ENCODE measurements at places on chromosomes 13 and 19.
A peak's percentile ranks its signal among the peaks of the same experiment; 100 is the strongest.

- DNase-seq, result no peak
Measured at GRCh38 chr13:97659602-97660001, 225.6 kb downstream of the RAP2A start.

GRCh38 chr19:4229179-4229931, at the start of gene EBI3:
TSS of gene EBI3 (plus strand) at chr19:4229523. CDS start at chr19:4229551, 28 bp downstream.
- peak; percentile 21 for DNase-seq

DNA sequence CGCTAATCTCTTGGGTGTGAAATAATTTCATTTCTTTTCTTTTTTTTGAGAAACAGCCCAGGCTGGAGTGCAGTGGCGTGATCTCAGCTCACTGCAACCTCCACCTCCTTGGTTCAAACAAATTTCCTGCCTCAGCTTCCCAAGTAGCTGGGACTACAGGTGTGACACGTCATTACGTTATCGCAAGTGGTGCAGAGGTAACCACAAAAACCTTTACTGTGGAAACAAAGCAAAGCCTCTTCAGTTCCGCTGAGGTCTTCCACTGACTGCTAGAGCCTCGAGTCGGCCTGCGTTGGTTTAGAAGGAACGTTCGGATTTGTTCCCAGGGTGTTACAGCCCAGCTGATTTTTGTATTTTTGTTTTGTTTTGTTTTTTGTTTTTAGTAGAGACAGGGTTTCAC, 2.0 kb upstream of the ZNF784 start:
- DNase-seq, result no peak

GRCh38 chr13:75725736-75726135, 89.6 kb downstream of the LMO7 start:
- DNase-seq, result peak; percentile 20

DNA sequence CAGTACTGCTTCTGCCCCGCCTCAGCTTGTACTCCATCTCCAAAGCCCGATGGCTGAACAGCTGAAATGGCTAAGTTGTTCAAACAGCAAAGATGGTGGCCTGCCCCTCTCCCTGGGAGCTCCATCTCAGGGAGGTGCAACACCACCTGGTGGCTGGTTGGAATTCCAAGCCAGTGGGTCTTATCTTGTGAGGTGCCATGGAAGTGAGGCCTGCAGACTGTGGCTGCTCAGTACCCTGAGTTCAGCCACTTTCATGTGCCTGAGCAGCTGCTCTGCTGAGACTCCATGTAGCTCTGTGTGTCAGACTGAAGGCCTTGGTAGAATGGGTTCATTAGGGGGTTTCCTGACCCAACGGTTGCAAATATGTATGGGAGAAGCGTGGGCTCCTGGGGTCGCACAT, 67.3 kb upstream of the SPRY2 start:
- DNase-seq, result peak; percentile 34

DNA sequence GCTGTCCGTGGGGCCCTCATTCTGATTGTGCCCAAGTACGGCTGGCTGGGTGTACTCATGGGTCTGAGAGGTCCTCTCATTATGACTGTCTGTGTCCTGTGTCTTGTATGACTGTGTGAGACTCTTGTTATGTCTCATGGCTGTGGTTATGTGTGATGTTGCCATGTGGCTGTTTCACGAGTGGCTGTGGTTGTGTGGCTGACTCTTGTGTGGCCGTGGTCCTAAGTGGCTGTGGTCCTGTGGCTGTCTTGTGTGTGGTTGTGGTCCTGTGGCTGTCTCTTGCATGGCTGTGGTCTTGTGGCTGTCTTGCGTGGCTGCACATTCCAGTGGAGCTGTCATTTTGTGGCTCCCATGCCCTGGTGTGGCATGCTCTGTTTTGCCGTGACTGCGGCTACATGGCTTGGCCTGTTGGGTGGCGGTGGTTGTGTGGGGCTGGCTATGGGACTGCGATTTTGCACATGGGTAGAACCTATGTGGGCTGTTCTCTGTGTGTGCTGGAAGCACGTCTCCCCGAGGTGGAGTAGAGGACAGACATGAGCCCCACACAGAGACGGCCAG, 2.5 kb downstream of the LYL1 start:
- no peak for DNase-seq

- DNase-seq, result peak; percentile 61
Measured at GRCh38 chr19:48393559-48394330, at the start of gene GRIN2D. TSS of gene GRIN2D (plus strand) at chr19:48393668. CDS start at chr19:48398393, 4,725 bp downstream.

DNA sequence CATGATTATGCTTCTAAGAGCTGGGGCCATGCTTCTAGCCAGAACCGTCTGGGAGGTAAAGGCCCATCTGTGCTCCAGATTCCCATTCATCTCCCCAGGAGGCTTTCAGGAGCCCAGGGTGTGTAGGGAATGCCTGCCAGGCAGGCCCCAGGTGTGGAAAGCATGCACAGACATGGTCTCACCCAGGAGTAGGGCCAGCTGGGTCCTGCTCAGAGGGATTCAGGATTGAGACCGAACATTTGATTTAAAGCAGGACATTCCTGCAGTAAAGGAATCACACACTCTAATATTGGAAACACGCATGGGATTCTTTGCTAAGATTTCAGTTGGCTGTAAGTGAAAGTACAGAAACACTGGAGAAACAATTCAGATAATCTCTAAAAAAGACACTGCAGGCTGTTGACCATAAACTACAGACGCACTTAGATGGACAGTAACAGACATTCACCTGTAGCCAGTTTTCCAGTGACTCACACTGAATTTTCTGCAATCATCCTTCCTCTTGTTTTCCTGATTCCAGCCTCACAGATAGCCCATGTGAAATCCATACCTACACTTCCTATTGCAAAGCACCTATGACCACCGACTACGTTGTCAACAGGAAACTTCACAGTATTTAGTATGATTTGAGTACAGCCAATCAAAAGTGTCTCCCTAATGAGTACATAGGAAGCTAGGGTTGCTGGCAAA, 257.8 kb downstream of the TBC1D4 start:
- DNase-seq, result no peak

DNA sequence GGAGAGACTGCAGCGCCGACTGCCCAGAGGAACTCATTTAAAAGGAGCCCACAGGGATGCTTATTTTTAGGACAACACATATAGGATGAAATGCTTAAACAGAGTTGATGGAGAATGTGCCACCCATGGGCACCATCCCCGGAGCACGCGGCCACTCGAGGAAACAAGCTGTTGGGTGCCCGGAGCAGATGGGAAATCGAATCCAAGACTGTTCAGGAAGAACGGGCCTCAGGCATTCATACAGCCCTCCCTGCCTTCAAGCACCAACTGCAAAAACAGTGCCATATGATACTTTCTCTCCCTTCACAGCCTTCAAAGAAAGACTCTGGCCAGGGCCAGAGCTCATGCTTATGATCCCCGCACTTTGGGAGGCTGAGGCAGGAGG, 40.2 kb downstream of the RAB20 start:
- DNase-seq, result no peak

DNA sequence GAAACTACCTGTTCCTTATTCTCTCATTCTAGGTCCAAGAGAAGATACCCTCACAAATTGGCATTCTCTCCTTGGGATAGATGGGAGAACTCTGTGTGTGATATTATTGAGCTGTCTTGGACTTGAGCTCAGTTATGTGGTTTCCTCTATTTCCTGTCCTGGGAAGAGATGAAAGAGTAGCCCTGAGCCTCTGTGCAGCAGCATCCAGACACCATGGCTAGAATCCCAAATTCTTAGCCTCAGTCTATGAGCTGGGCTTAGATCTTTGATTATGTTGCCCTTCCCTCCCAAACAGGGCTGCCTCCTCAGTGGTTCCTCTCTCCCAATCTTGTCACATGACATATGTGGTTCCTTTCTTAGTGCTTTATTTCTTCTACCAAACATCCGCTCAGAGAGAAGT, 290.7 kb downstream of the SPRY2 start:
- DNase-seq, result no peak

- no peak for DNase-seq
Measured at GRCh38 chr13:47334173-47334572, 437.3 kb upstream of the HTR2A start.

DNA sequence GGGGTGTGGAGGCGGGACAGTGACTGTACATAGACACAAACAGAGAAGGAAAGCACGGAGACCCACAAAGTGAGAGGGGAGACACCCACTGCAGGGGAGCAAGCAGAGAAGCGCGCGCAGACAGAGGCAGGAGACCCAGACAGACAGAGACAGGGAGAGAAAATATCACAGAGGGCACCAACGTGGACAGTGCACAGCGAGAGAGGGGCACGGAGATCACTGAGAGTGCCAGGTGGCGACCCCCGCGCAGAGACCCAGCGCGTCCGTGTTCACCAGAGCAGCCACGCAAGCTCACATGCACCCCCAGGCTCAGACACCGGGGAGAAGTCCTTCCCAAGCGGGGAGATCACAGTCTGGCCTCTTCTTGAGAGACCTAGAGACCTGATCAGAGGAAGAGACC, 1.4 kb upstream of the CACNG7 start:
- DNase-seq, result no peak

DNA sequence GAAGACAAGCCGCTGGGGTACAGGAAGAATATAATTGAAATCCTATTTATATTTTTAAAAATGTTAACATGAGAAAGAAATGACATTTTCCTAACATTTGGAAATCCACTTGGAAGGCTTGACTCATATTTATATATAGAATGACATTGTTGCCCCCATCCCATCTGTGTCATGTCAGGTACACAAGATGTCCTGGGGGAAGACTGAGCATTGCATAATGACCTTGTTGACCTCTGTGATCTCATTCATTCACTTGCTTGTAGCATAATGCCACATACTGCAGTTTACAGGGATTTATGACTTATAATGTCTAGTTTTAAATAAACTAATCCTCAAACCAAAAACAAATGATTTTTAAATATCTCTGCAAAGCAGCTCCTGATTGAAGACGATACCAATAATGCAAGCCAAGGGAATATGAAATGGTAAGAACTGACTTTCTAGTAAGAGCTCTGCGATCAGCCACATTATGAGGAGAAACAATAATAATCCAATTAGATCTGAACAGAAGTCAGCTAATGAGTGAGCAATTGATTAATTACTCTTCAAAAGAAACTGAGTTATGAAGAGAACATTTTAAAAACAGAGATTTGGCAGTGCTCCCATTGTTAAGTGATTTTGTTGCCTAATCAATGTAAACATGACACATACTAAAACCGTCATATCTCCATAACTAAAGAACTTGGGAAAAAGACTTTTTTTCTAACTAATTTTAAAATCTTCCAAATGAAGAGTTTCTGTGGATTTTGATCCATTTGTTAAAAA, 21.2 kb upstream of the VWA8 start:
- no peak for DNase-seq

- no peak for DNase-seq
Measured at GRCh38 chr19:18089726-18090125, 3.0 kb upstream of the IL12RB1 start.

DNA sequence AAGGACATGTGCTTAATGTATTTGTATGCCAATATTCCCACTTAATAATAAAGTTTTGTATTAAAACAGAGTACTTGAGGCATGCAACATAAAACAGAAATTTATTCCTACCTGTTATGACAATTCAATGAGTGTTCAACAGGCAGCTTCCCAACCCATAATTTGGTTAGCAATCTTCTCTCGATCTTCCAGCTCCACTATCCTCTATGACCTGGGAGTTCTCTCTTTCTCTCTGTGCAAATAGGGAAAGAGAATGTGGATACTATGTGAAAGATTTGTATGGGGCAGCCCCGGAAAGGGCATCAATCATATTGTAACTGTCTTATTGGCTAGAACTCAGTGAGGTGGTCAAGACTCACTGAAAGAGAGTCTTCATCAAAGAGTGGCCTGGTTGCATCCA, 644.9 kb upstream of the PCDH20 start:
- DNase-seq, result no peak

- no peak for DNase-seq
Measured at GRCh38 chr19:47729468-47729798, 15.9 kb upstream of the NOP53 start.

DNA sequence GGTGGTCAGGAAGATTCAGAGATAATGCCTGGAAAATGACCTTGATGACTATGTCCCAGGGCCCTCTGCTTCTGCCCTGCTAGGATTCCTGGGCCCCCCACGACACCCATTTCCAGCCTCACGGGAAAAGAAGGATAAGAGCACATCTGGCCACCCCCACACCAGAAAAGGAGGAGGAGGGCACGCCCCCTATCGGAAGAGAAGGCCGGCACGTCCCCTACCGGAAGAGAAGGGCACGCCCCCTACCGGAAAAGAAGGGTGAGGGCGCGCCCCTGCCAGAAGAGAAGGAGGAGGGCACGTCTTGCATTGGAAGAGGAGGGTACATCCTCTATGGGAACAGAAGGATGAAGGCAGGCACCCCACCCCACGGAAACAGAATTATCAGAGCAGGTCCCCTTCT, 84.3 kb downstream of the IER2 start:
- peak; percentile 74 for DNase-seq

DNA sequence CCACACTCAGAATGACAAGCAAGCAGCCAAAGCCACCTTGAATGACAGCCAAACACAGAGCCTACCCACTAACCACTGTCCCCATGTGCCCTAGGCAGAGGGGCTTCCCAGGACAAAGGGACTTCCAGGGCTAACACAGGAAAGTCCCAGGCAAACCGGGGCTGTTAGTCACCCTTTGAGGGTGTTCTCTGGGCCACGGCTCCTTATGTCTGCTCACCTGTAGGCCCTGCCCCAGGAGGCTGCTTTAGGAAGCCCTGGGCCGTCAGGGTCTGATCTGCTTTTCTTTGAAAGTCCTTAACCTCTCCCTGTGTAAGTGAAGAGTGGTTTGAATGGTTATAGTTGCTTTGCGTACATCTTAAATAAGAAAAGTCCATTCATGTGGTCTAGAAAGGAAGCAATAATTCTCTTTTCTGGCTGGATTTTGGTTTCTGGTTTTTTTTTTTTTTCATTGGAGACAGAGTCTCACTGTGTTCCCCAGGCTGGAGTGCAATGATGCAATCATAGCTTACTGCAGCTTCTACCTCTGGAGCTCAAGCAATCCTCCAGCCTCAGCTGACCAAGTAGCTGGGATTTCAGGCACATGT, 161.4 kb downstream of the EFNB2 start:
- DNase-seq, result no peak

DNA sequence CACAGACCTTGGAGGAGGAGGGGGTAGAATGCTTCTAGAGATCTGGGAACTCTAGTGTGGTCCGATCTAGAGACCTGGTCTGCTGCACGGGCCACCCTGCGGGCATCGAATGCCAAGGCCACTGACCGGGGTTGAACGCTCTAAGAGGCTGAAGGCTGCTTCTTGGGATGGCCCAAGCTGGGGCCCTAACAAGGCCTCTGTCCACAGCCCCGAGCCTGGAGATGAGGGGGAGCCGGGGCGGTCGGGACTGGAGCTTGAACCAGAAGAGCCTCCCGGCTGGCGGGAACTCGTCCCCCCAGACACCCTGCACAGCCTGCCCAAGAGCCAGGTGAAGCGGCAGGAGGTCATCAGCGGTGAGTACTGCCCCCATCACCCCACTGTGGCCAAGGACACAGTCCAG, 15.3 kb downstream of the ARHGEF1 start:
- DNase-seq, result no peak

DNA sequence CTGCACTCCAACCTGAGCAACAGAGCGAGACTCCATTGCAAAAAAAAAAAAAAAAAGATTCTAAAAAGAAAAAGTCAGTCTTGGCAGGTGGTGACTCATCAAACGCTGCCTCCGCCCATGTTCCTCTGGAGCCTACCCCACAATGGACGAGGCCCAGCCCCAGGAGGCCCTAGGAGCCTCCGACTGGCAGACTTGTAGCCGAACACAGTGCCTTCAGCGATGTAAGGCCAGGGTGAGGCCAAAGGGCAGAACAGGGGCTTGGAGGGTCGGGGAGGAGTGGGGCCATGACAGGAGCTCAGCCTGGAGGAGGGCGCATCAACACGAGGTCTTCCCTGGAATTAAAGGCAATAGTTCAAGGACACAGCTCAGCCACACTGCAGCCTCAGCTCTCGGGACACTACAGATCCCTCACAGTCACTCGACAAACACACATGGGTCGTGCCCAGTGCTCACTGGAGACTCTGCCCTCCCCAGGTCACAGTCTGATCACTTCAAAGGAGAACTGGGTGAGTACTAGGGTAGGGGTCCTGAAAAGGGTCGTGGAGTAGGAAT, 5.1 kb downstream of the USE1 start:
- DNase-seq, result no peak
